ENCODE measurements at places on chromosomes 6 and 20.

- DNase-seq = no peak
Observed at GRCh38 chr6:121382467-121383121, 48.3 kb upstream of the TBC1D32 start.

- no peak for DNase-seq
Observed at GRCh38 chr6:133740218-133740617, 148.7 kb upstream of the TCF21 start.

DNA sequence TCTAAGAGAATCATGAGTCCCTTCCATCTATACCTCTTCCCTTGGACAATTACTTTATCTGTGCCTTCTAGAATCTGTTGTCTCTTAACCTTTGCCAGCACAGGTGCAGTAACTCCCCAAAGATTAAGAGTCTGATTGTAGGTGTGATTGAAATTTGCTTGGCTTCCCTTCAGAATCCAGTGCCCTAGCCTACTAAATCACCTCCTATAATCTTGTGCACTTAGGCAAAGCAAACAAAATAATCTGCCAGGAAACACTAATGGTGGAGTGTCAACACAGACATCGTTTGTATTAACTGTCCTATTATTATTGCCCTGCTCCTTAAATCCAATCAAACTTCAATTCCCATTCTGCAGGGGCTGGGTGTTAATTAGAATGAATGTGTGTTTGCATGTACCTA, 28.0 kb downstream of the ID4 start:
- no peak for DNase-seq

- no peak for DNase-seq
Observed at GRCh38 chr20:1790386-1790785, 104.8 kb upstream of the SIRPA start.
